ENCODE measurements at places on chromosomes 2 and 18.
A peak's percentile ranks its signal among the peaks of the same experiment; 100 is the strongest.

DNA sequence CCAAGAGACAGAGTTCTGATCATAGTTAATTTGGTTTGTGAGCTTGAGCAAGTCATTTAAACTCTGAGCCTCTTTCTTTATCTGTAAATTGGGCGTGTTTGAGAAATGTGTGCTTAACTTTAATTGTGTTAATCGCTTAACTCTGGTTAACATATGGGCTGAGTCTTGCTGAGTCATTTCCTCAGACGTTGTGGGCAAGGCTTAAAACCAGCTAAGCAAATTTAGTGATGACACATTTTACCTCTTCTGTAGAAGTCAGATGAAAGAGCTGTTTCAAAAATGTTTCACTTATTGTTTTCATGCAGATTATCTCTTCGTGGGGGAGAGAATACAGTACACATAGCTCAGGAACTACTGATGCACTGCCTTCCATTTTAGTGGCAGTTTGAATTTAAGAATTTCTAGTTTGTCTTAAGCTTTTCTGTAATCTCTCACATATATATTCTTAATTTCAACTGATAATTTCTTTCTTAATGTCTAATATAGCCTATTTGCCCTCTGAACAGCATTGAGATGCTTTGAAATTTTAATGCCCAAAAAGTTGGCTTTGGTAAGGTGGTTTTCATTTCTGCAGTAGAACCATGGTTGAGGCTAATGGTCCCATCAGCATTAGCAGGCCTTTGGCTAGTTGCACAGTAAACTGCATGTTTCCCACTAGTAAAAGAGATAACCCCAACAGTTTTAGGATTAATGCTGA lies 34.9 kb downstream of the RAB10 start:
- no peak for DNase-seq

DNA sequence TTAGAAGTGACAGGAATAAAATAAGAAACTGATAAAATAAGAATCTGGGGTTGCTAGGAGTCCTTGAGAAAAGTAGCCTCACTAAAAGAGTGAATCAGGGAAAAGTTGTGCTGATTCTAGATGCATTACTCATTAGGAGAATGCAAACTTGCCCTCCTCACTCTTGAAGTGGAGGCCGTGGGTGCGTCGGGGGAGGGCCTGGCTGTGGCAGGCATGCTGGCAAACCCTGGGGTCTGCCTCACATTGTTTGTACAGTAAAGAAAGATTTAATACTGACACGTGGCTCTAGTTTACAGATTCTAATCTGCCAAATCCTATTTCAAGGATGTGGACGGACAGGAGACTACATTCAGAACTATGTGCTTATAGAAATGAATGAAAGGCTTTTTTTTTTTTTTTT lies 41.9 kb downstream of the TANC1 start:
- DNase-seq, result no peak

- DNase-seq, result no peak
These were observed 16.0 kb upstream of the ASXL2 start for GRCh38 chr2:25894135-25894830.

GRCh38 chr2:147904051-147904450 lies 59.2 kb downstream of the ACVR2A start:
- no peak for DNase-seq

- peak; percentile 36 for DNase-seq
These were observed 836 bp downstream of the ANKRD12 start for GRCh38 chr18:9137168-9138066.

GRCh38 chr2:12982149-12982584 lies 265.4 kb downstream of the TRIB2 start:
- DNase-seq, result no peak

GRCh38 chr2:107132070-107132469 lies 246.1 kb upstream of the ST6GAL2 start:
- DNase-seq, result no peak

DNA sequence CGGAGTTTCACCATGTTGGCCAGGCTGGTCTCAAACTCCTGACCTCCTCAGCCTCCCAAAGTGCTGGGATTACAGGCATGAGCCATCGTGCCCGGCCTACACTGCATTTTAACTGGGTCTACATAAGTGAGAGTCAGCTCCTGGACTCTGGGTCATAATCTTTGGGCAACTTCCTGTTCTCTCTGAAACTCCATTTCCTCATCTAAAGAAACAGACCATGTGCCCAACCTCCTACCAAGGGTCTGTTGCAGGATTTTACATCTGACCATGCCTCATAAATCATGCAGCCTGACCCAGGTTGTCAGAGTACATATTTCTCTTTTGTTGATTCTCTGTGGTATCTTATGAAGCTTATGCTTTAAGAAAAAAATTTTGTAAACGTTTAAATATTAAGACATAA lies 280.4 kb downstream of the ALPK2 start:
- DNase-seq, result no peak

- no peak for DNase-seq
These were observed 173.0 kb downstream of the CTIF start for GRCh38 chr18:48711651-48712486.

All from stimulated activated CD8-positive, alpha-beta memory T cell treated with anti-CD3 and anti-CD28 coated beads, Interleukin-15, amount 100 ng/mL, for 24 hours (primary cell).